IPS DF 19.7 (cell line): ENCODE measurements at places on chromosomes 16 and 17.

- no peak for DNase-seq
Observed at GRCh38 chr16:66906916-66907836, 11.5 kb downstream of the CDH16 start.

DNA sequence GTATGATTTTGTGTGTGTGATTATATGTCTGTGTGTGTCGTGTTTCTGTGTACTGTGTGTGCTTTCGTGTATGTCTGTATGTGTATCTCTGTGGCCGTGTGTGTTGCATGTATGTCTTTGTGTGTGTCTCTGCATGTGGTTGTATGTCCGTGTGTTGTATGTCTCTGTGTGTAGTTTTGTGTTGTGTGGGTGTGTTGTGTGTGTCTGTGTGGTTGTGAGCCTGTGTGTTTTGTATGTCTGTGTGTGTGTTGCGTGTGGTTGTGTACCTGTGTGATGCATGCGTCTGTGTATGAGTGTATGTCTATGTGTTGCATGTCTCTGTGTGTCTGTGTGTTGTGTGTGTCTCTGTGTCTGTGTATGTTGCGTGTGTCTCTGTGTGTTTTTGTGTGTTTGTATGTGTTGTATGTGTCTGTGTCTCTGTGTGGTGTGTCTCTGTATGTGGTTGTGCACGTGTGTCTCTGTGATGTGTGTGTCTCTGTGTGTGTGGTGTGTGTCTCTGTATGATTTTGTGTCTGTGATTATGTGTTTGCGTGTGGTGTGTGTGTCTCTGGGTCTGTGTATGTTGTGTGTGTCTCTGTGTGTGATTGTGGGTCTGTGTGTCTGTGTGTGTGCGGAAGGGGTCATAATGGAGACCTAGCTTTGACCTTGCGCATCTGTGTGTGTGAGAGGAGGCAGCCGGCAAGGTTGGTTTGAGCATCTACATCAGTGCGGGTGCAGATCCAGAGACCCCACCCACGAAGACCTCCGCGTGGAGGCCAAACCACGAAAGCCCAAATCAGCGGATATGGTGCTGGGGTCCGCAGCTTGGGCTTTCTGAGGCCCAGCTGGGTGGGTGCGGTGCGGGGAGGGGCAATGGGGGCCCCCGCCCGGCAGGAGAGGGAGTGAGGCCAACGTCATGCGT is 212.6 kb upstream of the GSE1 start:
- DNase-seq = no peak

DNA sequence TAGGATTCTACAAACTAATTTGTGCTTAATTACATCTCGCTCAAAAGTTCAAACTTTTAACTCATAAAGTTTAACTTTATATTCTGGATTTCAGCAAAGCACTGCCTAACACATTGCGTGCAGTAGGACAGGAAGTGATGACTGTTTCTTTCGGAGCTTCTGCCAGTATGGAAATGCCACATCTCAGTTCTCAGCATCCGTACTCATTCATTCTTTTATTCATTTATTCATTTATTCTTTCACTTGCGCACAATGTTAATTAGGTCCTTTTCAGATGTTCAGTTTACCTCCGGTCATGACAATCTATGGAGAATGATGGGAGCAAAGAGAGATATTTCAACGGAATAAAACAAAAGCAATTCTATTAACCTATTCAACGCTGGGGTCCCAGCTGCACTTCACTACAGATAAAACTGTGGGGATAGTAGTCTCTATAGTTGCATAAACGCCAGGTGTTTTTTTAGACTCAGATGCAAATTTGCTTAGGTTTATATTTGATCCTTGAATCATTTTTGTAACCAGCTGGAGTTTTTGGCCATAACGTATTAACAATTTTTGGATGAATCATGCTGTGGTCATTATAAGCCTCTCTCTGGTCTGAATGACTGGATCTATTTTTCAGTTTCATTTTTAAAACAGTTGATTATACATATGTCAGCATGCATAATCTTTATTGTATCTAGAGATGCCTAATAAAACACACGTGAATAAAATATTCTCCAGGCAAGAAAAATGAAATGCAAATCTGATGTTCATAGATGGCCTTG is 143.9 kb downstream of the KCNJ2 start:
- DNase-seq = no peak

GRCh38 chr16:2715064-2715463 is 5.0 kb downstream of the PRSS27 start:
- no peak for DNase-seq

GRCh38 chr17:40417258-40417608 is 463 bp downstream of the TOP2A start:
- no peak for DNase-seq

DNA sequence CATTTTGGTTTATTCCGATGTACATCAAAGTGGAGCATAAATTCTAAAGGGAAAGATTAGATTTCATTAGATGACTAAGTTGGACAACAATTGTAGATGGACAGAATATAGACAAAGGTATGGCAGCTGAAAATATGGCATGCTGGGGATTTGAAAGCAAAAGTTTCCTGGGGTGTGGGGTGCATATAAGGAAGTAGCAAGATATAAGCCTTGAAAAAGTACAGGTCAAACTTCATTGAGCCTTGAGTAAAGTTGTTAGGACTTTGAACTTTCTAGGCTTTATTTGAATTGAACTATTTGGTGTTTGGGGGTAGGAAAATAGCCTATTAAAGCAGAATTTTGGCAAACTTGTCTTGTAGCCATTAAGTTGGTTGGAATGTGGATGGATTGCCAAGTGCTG is 75.8 kb upstream of the KCNJ16 start:
- DNase-seq = no peak

GRCh38 chr17:45722161-45722560 is 62.0 kb upstream of the CRHR1 start:
- no peak for DNase-seq

DNA sequence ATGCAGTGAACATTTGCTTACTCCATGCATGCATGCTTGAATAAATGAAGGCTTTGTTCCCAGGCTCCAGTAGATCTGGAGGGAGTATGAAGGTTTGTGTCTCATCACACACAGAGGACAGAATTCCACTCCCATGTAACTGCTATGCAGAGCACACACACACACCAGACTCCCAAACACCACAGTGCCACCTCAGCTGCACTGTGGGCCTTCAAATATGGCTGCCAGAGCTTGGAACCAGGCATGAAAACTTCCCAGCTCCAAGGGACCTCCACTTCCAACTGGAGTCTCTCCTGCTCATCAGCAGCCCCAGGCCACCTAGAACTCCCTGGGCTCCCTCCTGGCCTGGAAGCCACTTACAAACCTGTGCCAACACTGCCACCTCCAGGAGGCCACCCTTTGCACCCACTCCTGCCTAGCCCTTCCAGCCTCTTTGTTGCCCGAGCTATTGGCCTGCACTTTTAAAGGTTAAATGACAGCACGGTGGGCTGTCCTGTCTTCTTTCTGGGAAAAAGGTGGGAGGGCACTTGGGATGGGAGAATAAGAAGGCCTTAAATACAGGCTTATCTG is 151.2 kb downstream of the ZNF423 start:
- no peak for DNase-seq

DNA sequence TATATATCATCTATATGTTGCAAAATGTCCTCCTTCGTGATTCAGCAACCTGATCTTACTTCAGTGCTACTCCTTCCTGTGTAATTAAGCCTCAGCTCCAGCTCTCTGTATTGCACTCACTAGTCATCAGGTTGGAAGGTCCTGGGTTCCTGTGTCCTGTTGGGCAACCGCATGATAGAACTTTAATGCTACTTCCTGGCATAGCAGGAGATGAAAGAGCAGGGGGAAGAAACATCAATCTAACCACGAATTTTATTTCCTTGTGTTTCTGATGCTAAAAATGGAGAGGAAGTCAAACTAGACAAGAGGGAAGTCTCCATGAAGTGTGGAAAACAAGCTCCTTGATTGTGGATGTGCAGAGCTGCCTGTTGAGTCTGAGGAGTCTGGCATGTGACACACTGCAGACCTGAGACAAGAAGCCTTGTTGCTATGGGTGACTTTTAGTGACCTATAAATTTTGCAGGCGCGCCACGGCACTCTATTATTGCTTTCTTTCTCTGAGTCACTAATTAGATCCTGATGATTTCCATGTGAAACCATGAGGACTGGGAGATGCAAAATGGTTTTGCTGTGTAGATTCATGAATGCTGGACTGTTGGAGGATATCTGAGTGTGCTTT is 25.6 kb downstream of the IGSF6 start:
- DNase-seq = no peak

DNA sequence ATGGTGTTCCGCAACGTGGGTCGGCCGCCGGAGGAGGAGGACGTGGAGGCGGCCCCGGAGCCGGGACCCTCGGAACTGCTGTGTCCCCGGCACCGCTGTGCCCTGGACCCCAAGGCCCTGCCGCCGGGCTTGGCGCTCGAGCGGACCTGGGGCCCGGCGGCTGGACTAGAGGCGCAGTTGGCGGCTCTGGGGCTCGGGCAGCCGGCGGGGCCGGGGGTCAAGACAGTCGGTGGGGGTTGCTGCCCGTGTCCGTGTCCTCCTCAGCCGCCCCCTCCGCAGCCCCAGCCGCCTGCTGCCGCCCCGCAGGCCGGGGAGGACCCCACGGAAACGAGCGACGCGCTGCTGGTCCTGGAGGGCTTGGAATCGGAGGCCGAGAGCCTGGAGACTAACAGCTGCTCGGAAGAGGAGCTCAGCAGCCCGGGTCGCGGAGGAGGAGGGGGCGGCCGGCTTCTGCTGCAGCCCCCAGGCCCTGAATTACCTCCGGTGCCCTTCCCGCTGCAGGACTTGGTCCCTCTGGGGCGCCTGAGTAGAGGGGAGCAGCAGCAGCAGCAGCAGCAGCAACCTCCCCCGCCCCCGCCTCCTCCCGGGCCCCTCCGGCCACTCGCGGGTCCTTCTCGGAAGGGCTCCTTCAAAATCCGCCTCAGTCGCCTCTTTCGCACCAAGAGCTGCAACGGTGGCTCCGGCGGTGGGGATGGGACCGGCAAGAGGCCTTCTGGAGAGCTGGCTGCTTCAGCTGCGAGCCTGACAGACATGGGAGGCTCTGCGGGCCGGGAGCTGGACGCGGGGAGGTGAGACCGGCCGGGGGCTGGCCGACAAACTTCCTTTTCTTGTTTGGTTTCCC is 821 bp downstream of the SOCS7 start:
- no peak for DNase-seq

DNA sequence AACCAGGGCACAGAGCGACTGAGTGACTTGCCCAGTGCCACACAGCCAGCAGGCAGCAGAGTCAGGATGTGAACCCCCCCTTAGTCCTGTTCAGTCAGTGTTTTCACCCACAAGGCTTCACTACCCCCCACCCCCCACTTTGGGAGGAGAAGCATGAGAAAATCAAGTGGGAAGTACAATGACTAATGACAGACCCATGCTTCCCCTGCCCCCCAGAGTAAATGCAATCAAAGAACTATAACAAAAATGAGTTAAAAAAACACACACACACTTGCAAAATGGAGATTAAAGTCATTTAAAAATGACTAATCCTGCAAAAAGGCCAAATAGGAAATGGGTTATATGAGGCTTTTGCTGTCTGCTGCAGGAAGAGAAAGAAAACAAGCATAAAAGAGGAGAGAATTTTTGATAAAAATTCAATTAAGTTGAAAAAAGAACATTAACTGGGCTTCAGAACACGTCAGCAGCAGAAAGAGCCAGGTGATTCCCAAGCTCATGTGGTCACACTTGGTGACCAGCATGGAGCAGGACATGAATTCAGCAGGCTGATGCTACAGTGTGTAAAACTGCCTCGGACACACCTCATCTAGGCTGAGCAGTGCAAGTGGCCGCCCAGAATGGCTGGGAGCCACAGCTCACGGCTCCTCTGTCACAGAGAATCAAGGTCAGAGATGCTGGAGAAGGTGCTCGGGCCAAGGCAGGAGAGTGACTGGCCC is 212.3 kb downstream of the ZNF423 start:
- DNase-seq = no peak

GRCh38 chr16:47986031-47986430 is 169.8 kb downstream of the ABCC12 start:
- no peak for DNase-seq

DNA sequence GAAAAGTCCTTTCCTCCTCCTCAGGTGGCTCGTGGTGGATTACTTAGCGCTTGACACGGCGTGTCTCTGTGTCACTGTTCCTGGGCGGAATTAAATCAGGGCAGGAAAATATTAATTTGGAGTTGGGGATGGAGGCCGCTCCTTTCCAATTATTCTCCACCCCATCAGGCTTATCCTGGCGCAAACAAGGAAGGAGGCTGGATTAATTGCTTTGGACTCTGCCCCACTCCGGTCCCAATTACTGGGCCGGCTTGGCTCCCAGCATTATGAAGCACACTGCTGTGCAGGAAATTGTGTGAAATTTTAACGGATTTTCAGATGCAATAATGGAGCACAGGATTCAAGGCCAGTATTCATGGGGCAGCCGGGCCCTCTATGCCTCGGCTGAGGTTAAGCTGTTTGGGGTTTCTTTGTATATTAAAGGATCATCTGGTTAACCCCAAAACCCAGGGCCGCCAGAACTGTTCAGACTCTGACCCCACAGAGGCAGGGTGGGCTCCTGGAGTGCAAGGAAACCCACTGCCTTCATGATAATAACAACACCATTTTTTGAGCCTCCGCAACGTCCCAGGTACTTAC is 87.8 kb downstream of the MRM1 start:
- DNase-seq = no peak

DNA sequence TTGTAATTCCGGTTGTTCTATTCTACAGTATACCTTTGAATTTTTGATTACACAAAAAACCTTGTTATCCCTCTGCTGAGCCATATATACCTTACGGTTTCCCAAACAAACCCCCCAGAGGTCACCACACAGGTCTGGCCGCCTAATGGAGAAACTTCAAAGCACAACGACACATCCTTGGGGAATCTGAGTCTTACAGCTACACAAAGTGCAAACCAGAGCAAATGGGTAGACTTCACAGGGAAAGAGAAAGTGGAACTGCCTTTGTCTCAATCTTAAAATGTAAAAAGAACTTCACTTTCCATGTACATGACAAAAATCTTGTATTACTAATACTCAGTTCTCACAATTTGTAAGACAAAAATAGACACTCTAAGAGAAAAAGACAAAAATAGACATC is 2.7 kb downstream of the FBXO31 start:
- DNase-seq = no peak

- DNase-seq = no peak
Observed at GRCh38 chr16:84766978-84767773, 52.6 kb upstream of the CRISPLD2 start.

- DNase-seq = no peak
Observed at GRCh38 chr16:11014136-11014535, 69.8 kb downstream of the CLEC16A start.

DNA sequence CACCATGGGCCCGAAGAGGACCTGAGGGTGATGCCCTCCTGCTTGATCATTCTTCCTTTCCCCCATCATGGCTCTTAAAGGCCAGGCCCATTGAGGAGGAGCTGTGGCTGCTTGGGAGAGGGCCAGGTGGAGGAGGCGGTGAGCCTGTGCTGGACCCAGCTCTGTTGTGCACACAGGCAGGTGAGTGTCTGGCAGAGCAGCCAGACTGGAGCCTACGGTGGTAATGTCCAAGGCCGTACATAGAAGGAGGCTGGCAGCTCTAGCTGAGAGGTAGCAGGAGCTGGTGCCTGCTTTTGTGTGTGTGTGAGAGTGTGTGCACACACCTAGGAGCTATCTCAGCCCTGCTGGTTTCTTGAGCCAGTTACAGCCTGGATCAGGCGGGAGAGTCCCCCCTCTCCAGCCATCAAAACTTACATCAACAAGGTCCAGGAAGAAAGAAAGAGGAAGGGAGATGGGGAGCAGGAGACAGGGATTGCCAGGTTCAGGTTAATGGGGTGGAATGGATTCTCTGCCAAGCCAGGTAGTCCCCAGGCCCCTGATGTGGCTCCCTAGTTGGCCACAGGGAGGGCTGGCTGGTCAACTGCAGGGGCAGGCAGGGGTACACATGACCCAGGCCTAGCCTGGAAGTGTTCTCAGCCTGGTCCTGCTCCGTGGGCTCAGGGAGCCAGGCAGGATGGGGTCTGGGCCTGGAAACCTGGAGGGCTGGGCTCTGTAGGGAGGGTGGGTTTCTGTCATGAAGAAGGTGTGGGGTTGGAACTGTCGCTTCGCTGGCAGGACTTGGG is 107.1 kb downstream of the RAP1GAP2 start:
- DNase-seq = no peak
